CD4-positive, alpha-beta T cell (primary cell): ENCODE measurements at places on chromosomes 2 and 18. TPM values are rescaled to one million over a fixed set of nuclear protein-coding genes. Genes with fewer than 3 reads are reported as not detected.

GPR45 gene
- not detected for total RNA-seq

MTERF4 gene
- total RNA-seq, result 84.0 TPM

CDK15 gene
- total RNA-seq, result not detected

IL36RN gene
- not detected for total RNA-seq

FOXI3 gene
- not detected for total RNA-seq

MC4R gene
- not detected for total RNA-seq

GKN1 gene
- total RNA-seq, result not detected

DSG2 gene
- total RNA-seq, result 0.11 TPM

ANKRD53 gene
- 1.2 TPM for total RNA-seq

RNF152 gene
- 0.60 TPM for total RNA-seq

ANKRD23 gene
- total RNA-seq, result 6.2 TPM

ACAA2 gene
- 5.7 TPM for total RNA-seq

GRCh38 chr2:64606479-64607363, 47.0 kb downstream of the SERTAD2 start:
- peak; percentile 91 for DNase-seq
- H3K36me3 ChIP-seq, result no peaks in the 10 kb centered on the region

DNA sequence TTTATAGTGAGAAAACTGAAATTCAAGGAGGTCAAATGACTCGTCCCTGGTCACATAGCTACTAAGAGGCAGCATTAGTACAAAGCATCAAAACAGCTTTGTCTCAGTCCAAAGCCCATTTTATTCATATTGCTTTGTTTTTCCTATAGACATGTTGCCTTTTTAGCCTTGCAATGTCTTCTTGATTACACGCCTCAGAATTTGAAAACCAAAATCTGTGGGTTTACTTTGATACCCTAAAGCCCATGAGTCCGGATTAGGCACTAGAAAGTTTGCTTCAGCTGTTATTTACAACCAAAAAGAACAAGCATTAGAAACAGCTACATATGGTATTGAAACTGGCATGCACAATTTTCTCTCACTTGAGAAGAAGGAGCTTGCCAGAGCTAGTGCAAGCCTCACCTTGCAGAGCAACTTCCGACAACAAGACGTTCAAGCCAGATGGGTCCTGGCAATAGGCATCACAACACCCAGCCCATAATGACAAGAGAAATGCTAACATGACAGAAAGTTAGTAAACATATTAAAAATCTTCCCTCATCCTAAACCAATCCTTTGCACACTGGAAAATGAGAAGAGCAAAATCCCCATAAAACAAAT, 276.8 kb downstream of the RIT2 start:
- no peak overlapping the region for H3K4me3 ChIP-seq
- H3K36me3 ChIP-seq, result no peaks in the 10 kb centered on the region
- H3K27me3 ChIP-seq, result no peaks in the 10 kb centered on the region
- H3K4me1 ChIP-seq, result no peaks in the 10 kb centered on the region
- DNase-seq, result no peak
- no peak overlapping the region for H3K27ac ChIP-seq

DNA sequence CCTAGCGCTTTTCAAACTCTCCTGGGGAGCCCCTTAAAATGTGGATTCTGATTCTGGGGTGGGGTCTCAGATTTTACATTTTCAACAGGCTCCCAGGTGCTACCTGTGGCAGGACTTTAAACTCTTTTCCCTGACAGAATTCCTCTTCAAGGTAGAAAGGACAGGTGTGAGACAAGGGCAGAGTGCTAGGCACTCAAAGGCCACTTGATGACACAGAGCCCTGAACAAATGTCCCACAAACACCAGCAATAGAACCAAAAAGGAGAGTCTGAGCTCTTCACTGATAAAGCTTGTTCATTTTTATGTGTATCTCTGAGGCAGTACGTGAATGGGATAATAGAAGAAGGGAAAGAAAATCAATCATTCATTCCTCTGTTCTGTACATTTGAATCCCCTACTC, 77.7 kb upstream of the PELI1 start:
- no peak overlapping the region for H3K4me3 ChIP-seq
- no peaks in the 10 kb centered on the region for H3K36me3 ChIP-seq
- H3K27ac ChIP-seq, result no peak overlapping the region
- no peaks in the 10 kb centered on the region for H3K27me3 ChIP-seq

- H3K4me1 ChIP-seq, result peaks cover 7% of the 10 kb centered on the region
- H3K27me3 ChIP-seq, result no peaks in the 10 kb centered on the region
- H3K4me3 ChIP-seq, result no peak overlapping the region
- H3K36me3 ChIP-seq, result no peaks in the 10 kb centered on the region
Measured at GRCh38 chr2:30713698-30714097, 93.5 kb downstream of the CAPN13 start.

GRCh38 chr2:127485051-127485693, 41.1 kb downstream of the IWS1 start:
- H3K36me3 ChIP-seq, result peaks cover 95% of the 10 kb centered on the region
- peak overlapping the region; percentile 61 for H3K27ac ChIP-seq
- no peak for DNase-seq
- H3K4me1 ChIP-seq, result peaks cover 5% of the 10 kb centered on the region
- H3K27me3 ChIP-seq, result no peaks in the 10 kb centered on the region

DNA sequence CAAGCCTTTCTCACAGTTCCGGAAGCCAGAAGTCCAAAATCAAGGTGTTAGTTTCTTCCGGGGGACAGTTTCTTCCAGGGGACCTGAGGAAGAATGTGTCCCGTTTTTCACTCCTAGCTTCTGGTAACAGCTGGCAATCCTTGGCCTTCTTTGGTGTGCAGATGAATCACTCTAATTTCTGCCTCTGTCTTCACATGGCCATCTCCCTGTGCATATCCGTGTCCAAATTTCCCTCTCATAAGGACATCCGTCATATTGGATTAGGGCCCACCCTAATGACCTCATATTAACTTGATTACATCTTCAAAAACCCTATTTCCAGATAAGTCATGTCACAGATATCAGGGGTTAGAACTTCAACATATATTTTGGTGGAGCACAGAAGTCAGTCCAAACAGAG, 141.4 kb downstream of the ZEB2 start:
- H3K27me3 ChIP-seq, result no peaks in the 10 kb centered on the region
- H3K4me3 ChIP-seq, result no peak overlapping the region
- no peak for DNase-seq
- no peaks in the 10 kb centered on the region for H3K36me3 ChIP-seq
- H3K27ac ChIP-seq, result no peak overlapping the region
- no peaks in the 10 kb centered on the region for H3K4me1 ChIP-seq

DNA sequence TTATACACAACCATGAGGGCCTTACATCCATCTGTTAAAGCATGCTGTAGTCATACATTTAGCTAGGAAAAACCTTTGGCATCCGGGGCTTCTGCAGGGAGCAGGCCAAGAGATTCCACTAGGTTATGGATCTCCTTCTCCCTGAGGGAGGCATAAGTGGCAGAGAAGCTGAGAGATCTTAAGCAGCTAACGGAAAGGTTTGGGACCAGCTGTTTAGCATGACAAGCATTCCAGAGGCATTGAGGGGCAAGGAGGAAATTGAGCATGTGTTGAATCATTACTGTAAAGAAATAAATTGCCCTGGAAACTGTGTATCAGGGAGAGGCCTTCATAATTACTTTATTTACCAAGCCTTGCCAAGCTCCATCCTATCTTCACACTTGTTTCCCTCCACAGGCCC, 643.1 kb downstream of the CNTNAP5 start:
- no peaks in the 10 kb centered on the region for H3K4me1 ChIP-seq
- no peak for DNase-seq
- no peak overlapping the region for H3K4me3 ChIP-seq
- no peaks in the 10 kb centered on the region for H3K27me3 ChIP-seq

GRCh38 chr2:204234248-204234647, 297.7 kb downstream of the ICOS start:
- no peak overlapping the region for H3K4me3 ChIP-seq
- no peaks in the 10 kb centered on the region for H3K27me3 ChIP-seq
- no peak overlapping the region for H3K27ac ChIP-seq
- no peak for DNase-seq
- no peaks in the 10 kb centered on the region for H3K4me1 ChIP-seq
- H3K36me3 ChIP-seq, result no peaks in the 10 kb centered on the region

- H3K27ac ChIP-seq, result no peak overlapping the region
- H3K4me1 ChIP-seq, result no peaks in the 10 kb centered on the region
Measured at GRCh38 chr2:197442857-197443256, 8.0 kb upstream of the SF3B1 start.

GRCh38 chr2:169105476-169105875, 36.1 kb downstream of the DHRS9 start:
- peaks cover 51% of the 10 kb centered on the region for H3K4me1 ChIP-seq
- H3K4me3 ChIP-seq, result no peak overlapping the region
- no peak overlapping the region for H3K27ac ChIP-seq
- no peaks in the 10 kb centered on the region for H3K27me3 ChIP-seq
- DNase-seq, result no peak

- H3K4me3 ChIP-seq, result no peak overlapping the region
- H3K27ac ChIP-seq, result no peak overlapping the region
- no peak for DNase-seq
- no peaks in the 10 kb centered on the region for H3K27me3 ChIP-seq
Measured at GRCh38 chr2:100845141-100845991, 25.4 kb downstream of the NPAS2 start.

GRCh38 chr2:189849550-189849949, 65.3 kb downstream of the PMS1 start:
- H3K4me1 ChIP-seq, result no peaks in the 10 kb centered on the region

- no peaks in the 10 kb centered on the region for H3K4me1 ChIP-seq
- no peaks in the 10 kb centered on the region for H3K27me3 ChIP-seq
Measured at GRCh38 chr2:67255933-67256615, 141.1 kb upstream of the ETAA1 start.

- no peak for DNase-seq
- no peaks in the 10 kb centered on the region for H3K4me1 ChIP-seq
- no peak overlapping the region for H3K27ac ChIP-seq
- H3K27me3 ChIP-seq, result no peaks in the 10 kb centered on the region
- no peak overlapping the region for H3K4me3 ChIP-seq
Measured at GRCh38 chr2:58378152-58378551, 137.0 kb upstream of the FANCL start.

DNA sequence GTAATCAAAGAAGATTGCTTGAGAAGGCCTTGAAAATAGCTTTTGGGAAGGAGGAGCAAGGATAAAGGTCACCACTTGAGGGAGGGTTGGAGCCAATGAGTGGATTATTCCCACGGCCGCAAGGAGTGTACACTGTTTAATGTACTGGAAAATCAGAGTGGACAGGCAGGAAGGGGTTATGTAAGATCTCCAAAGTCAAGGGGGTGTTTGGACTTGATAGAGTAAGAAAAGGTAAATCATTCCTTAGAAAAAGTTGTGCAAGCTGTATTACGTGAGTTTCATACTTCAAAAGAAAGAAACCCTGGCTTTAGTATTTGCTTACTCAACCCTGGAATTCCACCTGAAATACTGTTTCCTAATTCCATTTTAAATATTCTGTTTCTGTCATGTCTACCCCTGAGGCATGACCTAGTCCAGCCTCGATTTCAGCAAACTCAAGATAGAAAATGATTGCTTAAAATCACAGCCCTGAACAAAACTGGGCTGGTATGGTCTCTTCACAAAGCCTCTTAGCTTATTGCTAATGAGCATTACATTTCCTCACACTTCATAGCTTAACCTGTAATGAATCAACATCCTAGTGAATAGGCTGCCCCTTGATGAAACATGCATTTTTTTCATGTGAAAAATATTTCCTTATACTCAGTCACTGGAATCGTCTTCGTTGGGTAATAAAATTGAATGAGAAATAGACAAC, 1.1 kb downstream of the MREG start:
- no peak for DNase-seq
- H3K36me3 ChIP-seq, result no peaks in the 10 kb centered on the region
- no peaks in the 10 kb centered on the region for H3K27me3 ChIP-seq
- H3K27ac ChIP-seq, result no peak overlapping the region
- H3K4me1 ChIP-seq, result peaks cover 28% of the 10 kb centered on the region

DNA sequence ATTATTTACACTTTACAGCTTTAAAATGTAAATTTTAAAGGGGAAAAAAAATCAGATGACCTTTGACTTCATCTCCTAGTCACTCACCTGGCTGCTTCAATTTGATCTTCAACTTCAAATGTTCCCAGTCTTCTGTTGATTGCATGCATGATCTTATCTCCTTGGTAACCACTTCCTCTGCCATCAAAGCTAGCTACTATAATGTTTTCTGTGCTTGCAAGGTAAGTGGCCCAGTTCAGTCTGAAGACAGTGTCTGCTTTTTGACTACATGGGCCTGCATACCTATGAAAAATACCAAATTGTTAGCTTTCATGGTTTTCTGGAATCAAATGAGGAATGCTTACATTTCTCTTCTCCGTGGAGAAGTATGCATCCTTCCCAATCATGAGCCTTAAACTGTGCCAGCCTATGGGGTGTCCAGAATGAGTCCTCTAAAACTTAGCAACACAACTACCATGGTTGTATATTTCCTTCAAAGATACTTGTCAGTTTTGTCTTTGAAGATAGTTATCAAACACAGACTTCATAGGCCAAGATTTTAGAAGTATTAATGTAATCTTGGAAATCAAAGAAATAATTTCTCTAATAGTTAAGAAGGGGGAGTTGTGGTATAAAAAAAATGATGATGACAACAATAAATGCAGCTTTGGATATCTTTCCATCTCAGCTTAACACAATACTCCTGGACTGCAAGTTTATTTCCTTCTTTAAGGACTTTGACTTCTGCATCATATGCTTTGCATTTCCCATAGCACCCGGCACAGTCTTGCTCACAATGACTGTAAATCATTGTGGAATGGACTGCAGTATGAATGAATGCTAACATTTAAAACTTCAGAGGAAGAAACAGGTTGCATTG, 62.1 kb downstream of the DPP4 start:
- H3K36me3 ChIP-seq, result peaks cover 23% of the 10 kb centered on the region
- H3K27ac ChIP-seq, result peak overlapping the region; percentile 87
- H3K4me1 ChIP-seq, result peaks cover 34% of the 10 kb centered on the region
- H3K4me3 ChIP-seq, result no peak overlapping the region
- DNase-seq, result no peak

GRCh38 chr2:44686561-44686960, 254.9 kb upstream of the SIX3 start:
- no peaks in the 10 kb centered on the region for H3K4me1 ChIP-seq
- H3K36me3 ChIP-seq, result no peaks in the 10 kb centered on the region
- no peaks in the 10 kb centered on the region for H3K27me3 ChIP-seq
- no peak overlapping the region for H3K27ac ChIP-seq
- H3K4me3 ChIP-seq, result no peak overlapping the region

GRCh38 chr2:222613715-222614331, 42.1 kb downstream of the FARSB start:
- peaks cover 43% of the 10 kb centered on the region for H3K36me3 ChIP-seq
- DNase-seq, result no peak
- H3K4me1 ChIP-seq, result no peaks in the 10 kb centered on the region
- no peaks in the 10 kb centered on the region for H3K27me3 ChIP-seq
- no peak overlapping the region for H3K27ac ChIP-seq
- H3K4me3 ChIP-seq, result no peak overlapping the region

GRCh38 chr2:27795868-27796277, 24.4 kb downstream of the MRPL33 start:
- DNase-seq, result no peak
- H3K4me1 ChIP-seq, result no peaks in the 10 kb centered on the region
- no peaks in the 10 kb centered on the region for H3K27me3 ChIP-seq
- H3K36me3 ChIP-seq, result no peaks in the 10 kb centered on the region
- H3K27ac ChIP-seq, result no peak overlapping the region

DNA sequence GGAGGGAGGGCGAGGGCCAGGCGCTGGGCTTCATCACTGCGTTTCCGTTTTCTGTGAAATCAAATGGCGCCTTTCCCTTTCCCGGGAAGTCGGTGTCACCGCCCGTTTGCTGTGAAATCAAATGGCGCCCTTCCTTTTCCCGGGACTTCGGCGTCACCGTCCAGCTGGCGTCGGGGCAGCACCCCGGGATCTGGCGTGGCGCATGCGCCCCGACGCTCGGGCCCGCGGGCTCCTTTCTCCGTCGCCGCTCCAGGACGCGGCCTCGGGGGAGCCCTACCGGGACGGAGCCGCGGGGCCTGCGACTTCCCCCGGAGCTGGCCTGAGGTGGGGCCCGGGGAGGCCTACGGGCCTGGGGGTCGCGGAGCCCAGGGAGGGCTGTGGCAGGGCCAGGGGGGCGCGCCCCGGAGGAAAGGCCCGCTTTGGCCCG, at the start of gene FAM228A:
Gene FAM228A, plus strand, starts transcription at position 203 of the 427 bp plus-strand sequence. CDS start 428 bp downstream, outside the sequence.
- no peak for DNase-seq
- H3K36me3 ChIP-seq, result no peaks in the 10 kb centered on the region
- H3K27me3 ChIP-seq, result no peaks in the 10 kb centered on the region
- H3K27ac ChIP-seq, result no peak within 1 kb of the TSS
